Transverse colon (tissue), 4 donors: ENCODE measurements at places on chromosomes 3 and 15. TPM values are rescaled to one million over a fixed set of nuclear protein-coding genes. Genes with fewer than 3 reads are reported as not detected.

TMOD2 gene
- 6.8 TPM for total RNA-seq

DNA sequence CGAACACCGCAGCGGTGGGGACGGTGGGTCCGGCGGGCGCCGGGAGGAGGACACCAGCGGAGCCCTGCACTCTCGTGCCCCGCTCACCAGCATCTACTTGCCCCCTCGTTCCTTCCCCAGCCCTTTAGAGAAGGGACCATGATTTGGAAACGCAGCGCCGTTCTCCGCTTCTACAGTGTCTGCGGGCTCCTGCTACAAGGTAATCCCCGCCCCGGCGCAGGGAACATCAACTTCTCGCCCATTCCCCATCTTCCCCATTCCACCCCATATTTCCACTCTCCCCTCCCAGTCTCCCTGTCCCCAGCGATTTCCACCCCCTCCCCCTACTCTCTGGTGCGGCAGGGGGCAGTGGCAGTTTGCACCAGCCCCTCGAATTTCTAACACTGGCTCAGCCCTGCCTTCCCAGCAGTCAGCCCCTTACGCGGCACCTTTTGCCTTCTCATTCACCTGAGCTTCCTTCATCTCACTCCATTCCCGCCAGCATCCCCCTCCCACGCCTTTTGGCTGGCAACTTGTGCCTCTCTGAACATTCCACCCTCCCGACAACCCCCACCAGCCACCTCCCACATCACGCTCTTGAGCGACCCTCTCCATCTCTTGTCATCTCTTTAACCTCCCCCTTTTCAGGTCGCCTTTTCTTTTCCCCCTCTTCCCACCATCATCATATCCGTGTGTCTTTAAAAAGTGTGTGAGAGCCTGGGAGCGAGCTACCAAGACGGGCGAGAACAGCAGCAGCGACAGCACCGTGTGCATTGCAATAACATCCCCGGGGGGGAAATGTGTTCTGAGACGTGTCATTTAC, 882 bp downstream of the CADM2 start:
- DNase-seq, result no peak

DNA sequence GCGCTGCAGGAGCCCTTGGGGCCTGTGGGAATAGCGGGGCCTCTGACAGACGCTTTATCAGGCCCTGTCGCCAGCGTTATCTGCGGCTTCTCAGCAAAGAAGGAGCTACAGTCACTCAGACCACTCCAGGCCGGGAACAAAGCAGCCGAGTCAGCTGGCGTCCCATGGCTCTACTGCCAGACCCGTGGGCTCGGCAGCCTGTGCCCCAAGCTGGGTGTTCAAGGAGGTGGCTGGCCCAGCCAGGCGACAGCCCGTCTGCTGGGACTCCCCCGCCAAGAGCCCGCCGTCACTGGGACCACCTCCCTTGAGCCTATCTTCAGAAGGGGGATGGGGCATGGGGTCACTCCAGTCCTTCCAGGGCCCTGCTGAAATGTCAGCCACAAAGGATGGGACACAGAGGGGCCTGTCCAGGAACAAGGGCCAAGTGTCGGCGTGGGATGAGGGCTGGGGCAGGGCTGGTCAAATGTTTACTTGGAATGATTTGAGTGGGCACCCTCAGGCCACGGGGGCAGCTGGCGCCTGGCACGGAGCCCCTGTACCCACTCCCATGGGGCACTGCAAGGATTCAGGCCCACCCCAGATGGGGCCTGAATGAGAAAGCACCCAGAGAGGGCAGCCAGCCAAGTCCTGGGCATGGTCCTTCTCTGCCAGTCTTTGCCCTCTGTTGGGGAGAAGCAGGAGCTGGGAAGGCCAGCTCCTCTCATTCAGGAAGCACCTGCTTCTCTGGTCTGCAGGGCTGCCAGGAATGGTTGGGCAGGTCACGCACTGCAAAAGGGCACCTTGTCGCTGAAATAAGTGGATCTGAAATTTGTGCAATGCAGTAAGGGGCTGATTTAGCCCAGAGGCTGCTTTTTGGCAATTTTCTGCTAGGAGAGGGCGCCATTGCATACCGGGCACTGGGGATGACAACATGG, 148.3 kb downstream of the SMAD6 start:
- DNase-seq, result peak; percentile 10

DNA sequence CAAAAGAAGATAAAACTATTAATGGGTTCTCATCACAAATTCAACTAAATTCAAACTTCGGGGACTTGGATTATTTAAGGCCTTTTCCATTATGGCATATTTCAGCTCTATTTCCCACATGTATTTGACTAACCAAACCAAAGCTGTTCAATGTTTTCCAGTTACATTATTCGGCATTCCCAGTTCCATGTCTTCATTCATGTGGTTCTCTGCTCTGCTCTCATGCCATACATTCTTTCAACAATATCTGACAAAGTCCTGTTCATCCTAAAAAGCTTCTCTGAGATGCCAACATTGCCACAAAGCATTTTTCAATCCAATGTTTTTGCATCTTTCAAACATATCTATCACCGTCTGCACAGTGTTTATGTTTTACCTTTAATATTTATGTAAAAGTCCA, 141.4 kb downstream of the GREM1 start:
- DNase-seq, result no peak

DNA sequence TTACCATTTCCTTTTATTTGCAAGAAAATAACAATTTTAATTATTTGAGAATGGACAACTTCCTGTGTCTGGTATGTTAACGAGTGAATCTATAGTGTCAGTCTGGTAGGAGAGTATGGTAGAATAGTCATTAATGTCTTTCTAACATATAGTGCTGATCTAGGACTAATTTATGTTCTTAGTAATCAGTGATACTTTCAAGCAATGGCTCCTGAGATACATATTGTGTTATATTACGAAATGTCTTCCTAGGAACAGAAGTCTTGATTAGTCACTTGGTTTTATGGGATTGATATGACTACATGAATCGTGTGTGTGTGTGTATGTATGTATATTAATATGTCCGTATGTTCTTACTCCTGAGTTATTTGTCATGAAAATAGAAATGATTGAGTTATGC, 66.6 kb upstream of the PAQR5 start:
- no peak for DNase-seq

DNA sequence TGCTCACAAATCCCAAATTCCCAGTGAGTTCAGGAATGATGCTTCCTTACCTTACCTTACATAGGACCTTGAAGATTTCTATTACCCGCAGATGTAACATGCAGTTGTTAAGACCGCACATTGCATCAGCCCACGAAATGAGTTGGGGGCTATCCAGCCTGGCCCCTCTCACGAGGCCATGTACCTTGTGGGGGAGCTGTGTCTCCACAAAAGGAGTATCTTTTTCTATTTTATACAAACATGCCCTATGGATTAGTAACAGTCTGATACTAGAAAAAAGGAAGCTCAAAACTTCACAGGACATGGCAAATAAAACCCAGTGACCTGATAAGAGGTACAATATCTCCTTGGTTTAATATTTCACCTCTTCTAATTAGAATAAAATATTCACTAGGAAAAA, 1086.8 kb upstream of the CFAP20DC start:
- no peak for DNase-seq

POTEB2 gene
- not detected for total RNA-seq

- DNase-seq, result no peak
Measured at GRCh38 chr3:101203411-101203810, 117.0 kb downstream of the IMPG2 start.

DNA sequence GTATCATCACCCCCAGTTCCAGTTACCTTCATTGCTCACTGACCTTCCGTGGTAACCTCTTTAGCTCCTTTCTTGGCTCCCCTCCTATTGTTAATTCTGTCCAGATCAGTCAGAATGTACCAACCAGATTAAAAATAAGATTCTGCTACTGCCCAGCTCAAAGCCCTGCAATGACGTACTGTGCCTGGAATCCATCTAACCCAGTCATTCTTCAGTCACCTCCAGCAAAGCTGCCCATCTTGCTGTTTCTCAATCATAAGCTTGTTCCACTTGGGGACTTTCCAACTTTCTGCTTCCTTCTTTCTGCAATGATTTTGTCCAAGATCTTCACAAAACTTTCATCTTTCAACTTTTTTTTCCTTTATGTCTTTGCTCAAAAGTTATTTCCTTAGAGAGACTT, 512.0 kb upstream of the ZNF385D start:
- no peak for DNase-seq

CHDH gene
- 36.5 TPM for total RNA-seq

- DNase-seq, result peak; percentile 37
Measured at GRCh38 chr3:193829781-193830180, 236.8 kb downstream of the OPA1 start.

DNA sequence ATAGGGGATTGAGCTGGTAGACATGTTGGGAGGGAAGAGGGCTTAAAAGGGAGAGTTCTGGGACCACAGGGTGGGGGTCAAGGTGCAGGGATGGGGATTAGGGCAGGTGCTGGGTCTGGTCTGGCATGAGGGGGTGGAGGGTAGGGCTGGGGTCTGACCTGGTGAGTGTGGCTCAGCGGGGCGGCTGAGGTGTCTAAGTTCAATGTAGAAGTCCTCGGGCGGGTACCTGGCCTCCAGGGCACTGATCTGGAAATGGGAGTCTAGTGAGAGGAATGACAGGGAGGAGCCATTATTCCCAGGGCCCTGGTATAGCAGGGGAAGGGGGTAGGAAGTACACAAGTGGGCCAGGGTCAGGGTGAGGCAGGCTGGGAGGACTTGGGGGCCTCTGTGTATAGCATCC, 39.6 kb downstream of the RAB11A start:
- no peak for DNase-seq

PCSK6 gene
- total RNA-seq, result 20.3 TPM

DNA sequence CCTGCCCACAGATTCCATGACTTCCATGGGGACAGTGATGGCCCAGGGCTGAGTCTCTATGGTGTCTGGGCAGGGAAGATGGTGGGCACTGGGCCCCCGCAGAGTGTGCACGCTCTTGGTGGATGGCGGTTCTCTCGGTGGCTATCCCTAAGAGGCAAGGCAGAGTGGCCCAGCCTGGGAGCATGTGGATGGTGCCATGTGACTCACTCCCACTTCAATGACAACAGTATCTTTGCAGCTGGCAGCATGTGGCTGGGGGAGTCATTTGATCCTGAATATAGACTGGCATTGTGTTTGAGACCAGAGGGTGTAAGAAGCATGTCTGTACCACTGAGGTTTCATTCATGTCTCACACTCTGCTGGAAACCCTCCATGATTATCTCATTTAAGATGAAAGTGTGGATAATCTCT, 101.2 kb downstream of the CORO2B start:
- DNase-seq, result no peak

LTF gene
- 0.14 TPM for total RNA-seq

GRCh38 chr15:65827065-65827464, 35.0 kb upstream of the DENND4A start:
- DNase-seq, result no peak

PLA2G4F gene
- total RNA-seq, result 135 TPM
